Activated CD4-positive, CD25-positive, alpha-beta regulatory T cell treated with anti-CD3 and anti-CD28 coated beads, Interleukin-2, amount 50 U/mL, for 16 hours (primary cell): ENCODE measurements at places on chromosomes 13 and 19.

GRCh38 chr19:3167533-3168272 lies 10.9 kb upstream of the S1PR4 start:
- DNase-seq, result no peak

GRCh38 chr13:46171217-46171616 lies 10.8 kb downstream of the LCP1 start:
- no peak for DNase-seq

GRCh38 chr19:49491804-49492572 lies 4.2 kb upstream of the RPS11 start:
- no peak for DNase-seq

- DNase-seq, result no peak
Measured at GRCh38 chr13:39417131-39417530, 185.9 kb downstream of the LHFPL6 start.

DNA sequence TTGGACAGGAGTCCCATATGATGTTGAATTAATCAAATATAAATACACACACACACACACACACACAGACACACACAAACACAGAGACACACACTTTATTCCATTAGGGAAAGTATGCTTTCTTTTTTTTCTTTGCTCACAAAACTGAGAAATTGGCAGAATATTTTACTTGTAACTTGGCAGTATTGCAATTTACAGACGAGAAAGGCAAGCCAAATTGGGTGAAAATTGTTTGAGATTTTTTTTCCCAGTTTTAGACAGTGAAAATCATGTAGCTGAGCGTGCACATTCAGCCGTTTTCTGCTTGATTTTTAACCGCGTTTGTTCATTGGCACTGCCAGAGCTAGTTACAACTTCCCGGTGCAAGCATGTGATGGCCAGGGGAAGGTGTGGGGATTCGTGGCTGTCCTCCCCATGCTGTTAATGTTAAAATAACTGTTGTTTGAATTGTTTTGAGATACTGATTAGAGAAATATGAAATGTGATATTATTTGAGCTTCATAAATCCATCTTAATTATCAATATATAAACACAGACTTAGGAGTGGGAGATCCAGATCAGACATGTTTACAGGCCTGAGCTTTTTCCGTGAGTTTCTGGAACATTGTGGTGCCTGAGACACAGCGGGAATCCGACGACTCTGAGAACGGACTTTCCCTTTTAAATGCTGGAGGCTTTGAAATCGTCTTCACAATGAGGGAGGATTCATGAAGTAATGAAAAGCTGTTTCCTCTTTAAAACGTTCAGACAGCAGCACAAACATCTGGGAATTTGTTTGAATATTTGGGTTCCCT lies 125.5 kb downstream of the KCNRG start:
- DNase-seq, result no peak

- no peak for DNase-seq
Measured at GRCh38 chr13:94120878-94121277, 358.6 kb downstream of the DCT start.

GRCh38 chr13:96994017-96994857 lies at the start of gene OXGR1:
Gene OXGR1, minus strand, starts transcription at chr13:96994476. Its CDS starts 6,717 bp downstream, at chr13:96987759.
- no peak for DNase-seq
